ENCODE measurements at places on chromosomes 3 and 15.
A peak's percentile ranks its signal among the peaks of the same experiment; 100 is the strongest.

GRCh38 chr3:176075046-176075445 is 1122.2 kb downstream of the TBL1XR1 start:
- no peak for DNase-seq

DNA sequence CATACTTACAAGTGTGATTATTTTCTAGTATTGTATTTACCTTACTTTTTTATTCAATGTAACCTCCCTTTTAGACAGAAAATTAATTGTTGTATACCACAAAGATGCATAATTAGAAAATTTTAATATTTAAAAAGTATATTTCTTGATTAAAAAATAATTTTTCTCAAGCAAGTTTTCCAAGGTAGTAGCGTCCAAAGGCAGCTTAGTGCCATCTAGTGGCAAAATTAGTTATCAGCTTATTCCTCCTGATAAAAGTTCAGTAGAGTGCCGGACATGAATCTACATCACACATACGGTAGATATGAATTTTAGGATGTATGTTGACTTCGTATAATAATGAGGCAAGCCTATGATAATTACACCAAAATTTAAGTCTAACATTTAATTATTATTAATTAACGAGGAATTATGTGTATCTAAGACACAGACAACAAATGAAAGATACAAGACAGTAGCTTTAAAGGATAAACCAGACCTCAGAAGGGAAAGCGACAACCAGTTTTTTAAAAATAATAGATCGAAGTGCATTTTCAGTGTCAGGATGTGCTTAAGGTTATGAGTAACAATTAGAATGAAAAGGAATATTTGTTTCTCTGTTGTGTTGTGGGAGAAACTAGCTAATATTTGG is 405.9 kb downstream of the ROBO1 start:
- DNase-seq = no peak

GRCh38 chr3:129822679-129823078 is 70.8 kb downstream of the TMCC1 start:
- no peak for DNase-seq

GRCh38 chr15:25784876-25785640 is 78.1 kb downstream of the ATP10A start:
- no peak for DNase-seq

- no peak for DNase-seq
These were observed 420.5 kb upstream of the NAALADL2 start for GRCh38 chr3:174438501-174439145.

- no peak for DNase-seq
These were observed 6.5 kb upstream of the TBC1D23 start for GRCh38 chr3:100254168-100254777.

DNA sequence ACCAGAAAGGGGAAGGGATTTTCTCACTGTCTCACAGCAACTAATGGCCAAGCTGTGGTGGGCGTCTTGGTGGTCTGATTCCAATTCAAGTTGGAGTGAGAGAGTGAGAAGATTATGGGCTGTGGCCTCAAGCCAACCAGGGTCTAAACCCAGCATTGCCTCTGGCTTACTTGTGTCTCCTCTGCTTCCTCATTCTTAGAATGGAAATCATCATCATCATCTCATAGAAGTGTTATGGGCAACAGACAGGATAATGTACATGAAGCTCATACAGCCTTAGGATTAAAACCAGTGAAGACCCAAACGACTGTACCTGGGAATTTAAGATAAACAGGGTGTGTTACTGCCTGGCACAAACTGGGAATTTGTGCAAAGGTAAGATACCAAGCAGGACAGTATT is 29.1 kb upstream of the IREB2 start:
- no peak for DNase-seq

DNA sequence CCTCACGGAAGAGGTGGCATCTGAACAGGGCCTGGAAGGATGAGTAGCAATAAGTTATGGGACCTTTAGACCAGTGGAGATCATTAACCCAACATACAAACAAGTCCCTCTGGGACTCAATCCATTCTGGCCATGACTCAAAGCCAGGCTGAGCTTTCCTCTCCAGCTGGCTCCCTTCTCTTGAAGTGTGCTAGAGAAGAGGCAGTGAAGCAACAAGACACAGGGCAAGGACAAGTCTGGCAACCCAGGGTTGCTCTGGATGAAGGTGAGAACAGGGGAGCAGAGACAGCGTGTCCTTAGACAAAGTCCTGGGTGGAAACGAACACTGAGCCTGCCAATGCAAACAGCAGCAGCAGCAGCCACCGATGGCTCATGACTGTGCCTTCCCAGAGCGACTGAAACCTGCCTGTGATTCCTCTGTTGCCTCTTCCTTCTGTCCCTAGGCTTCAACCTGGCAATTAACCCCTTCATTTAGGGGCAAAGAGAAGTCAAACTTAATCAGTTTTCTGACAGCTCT is 86.8 kb downstream of the BDH1 start:
- DNase-seq = no peak

- DNase-seq = peak; percentile 28
These were observed 5.6 kb downstream of the CD96 start for GRCh38 chr3:111547631-111548030.

- no peak for DNase-seq
These were observed 5.7 kb downstream of the PTH1R start for GRCh38 chr3:46883054-46883829.

GRCh38 chr15:75023872-75024636 is 664 bp downstream of the PPCDC start:
- no peak for DNase-seq

DNA sequence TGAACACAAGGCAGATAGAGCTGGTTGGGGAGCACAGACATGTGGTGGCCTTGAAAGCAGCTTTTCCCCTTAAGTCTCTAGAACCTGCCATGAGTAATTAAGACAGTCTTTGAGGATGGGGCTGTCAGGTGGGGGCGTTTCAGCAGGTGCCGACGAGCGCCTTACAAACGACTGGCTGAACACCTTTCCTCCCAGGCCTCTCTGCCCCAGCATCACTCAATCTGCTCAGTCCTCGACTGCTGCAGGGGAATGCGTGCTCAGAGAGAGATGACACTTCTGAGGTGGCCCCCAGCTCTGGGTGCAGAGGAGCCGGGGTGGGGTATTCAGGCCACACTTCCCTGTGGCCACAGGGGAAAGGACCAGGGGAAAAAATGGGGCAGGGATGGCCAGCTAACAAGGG is 8.1 kb upstream of the NCKIPSD start:
- no peak for DNase-seq

- no peak for DNase-seq
These were observed 524.7 kb downstream of the GRM7 start for GRCh38 chr3:7385635-7386034.

DNA sequence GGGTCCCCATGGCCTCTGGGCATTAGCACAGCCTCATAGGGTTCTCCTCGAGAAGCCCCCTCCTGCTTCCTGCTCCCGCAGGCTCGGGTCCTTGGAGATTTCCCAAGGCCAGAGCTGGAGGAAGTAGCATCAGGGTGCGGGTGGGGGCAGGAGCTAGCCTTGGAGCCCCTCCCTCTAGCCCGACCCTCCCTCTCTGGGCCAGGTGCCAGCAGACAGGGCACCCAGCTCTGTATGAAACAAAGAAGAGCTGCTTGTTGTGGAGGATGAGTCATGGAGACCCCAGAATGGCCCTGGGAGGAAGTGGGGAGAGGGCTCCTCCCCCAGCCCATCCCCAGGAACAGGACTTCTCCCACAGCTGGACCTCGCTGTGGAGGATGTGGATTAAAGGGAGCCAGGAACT is 29.2 kb downstream of the EPHB3 start:
- DNase-seq = no peak

DNA sequence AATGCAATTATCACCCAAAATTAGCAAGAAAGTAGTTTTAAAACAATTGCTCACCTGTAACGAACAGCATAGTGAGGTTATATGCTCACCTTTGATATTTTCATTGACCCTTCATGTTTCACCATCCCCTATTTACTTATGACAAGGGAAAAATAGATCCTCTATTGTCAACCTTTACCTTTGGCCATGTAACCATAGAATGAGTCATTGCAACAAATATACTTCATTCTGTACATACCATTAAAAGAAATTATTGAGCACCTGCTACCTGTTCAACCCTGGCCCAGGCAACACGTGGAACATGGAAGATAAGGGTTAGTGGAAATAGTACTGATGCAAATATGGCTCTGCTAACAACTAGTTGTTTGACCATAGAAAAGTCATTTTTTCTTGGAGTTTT is 20.2 kb downstream of the LSAMP start:
- DNase-seq = no peak

- DNase-seq = no peak
These were observed 486.1 kb downstream of the DIPK2A start for GRCh38 chr3:144457758-144458157.

DNA sequence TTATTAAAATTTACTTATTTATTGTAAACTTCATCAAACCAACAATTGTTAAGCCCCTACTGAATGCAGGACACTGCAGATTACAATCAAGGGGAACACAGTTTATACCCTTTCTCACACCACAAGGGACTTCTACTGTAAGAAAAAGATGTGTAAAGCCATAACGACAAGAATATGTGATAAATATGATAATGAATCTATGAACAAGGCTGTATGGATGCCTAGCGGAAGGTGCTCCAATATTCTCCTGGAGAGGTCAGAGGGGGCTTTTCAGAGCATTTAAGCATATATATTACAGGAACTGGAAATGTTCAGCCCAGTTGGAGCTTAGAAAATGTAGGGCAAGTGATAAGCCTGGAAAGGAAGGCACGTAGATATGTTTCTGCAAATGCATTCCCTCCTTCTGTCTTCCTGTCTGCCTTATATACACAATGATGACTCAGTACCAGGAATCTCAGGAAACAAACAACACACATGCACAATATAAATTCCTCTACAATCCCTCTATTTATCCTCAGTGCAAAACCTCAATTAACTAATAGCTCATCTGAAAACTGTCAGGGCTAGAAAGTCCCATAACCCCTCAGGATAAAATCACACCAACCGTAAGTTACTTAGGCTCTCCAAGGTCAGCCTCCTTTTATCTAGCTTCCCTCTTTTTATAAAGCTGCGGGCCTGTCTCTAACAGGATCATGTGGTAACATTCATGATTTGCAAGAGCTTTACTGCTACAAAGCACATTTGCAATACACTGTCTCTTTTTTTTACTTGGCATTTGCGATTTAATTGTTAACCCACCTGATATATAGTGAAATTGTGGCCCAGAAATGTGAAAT is 393.1 kb downstream of the LPP start:
- DNase-seq = no peak

DNA sequence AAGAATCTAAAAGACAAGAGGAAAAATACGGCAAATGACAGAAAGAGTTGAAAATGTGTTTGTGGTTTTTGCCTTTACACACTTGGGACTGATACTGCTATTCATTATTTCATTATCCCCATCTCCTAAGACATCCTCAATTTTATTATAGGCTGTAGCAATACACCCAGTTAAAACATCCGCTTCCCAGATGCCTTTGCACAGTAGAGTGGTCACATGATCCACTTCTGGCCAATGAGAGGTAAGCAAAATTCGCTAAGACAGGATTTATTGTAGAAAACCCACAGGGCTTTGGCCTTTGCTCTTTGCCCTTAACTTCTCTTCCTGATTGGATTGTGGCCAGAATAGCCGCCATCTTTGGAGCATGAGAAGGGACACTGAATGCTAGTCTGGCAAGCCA is 53.2 kb upstream of the BOC start:
- DNase-seq = no peak
